ENCODE measurements at places on chromosomes 16 and 17.

GRCh38 chr16:57331355-57331754, 27.2 kb upstream of the CCL22 start:
- DNase-seq, result no peak

- DNase-seq, result peak; percentile 66
Measured at GRCh38 chr17:70344386-70345060, 175.2 kb downstream of the KCNJ2 start.

DNA sequence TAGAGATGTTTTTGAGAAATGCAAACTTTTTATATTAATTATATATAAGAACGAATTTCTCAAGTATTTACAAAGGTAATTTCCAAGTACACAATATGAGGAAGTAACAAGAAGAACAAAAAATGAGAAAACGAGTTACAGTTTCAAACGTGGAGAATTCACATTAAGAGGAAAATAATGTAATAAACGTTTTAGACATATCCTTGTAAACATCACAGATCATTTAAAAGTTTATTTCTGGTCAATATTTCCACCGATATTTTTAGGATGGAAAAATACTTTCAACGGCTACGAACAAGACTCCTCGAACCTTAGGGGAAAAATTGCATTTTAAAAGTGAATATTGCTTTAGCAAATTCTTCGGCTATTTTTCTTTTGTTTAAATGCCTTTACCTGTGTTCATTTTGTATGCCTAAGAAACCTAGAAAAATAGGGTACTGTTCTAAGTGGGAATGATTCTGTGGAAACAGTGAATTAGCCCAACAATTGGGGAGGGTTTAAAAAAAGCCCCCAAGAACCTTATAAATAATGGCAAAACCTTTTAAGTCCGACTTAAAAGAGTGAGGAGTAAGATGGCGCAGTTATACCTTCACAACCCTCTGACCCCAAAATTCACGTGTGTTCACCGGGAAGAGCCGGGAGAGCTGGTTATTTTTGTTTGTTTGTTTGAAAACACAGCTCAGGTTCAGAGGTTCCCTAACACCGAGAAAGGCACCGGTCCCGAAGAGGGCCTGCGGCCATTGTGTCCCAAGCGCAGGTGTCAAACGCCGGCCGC, 3.3 kb downstream of the HNF1B start:
- DNase-seq, result no peak

DNA sequence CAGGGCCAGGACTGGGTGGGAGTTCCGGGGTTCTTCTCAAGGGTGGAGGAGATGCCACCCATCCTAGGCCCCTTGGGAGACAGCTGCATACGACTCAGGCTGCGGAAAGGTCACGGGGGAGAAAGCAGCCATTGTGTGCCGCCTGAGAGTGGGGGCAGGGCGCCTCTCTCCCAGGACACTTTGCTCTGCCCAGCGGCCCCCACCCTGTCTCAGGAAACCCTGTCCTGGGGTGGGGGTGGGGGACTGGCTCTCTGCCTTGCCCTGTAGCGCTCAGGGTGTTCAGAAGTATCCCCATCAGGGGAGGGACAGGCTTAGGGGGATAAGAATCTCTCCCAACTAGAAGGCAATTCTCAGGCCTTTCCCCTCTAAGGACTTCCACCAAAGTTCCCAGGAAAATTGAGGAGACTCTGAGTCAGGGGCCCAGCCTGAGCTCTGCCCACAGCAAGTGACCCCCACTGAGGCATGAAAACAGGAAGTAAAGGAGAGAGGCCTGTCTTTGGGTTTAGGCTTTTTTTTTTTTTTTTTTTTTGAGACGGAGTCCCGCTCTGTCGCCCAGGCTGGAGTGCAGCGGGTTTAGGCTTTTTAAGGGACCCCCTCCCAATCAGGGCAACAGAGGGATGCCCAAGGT, 4.9 kb downstream of the GIT1 start:
- no peak for DNase-seq

- peak; percentile 49 for DNase-seq
Measured at GRCh38 chr16:30185683-30186421, 2.5 kb downstream of the CORO1A start.

- DNase-seq, result peak; percentile 12
Measured at GRCh38 chr17:75151930-75152329, 2.4 kb downstream of the JPT1 start.

- DNase-seq, result no peak
Measured at GRCh38 chr17:5943982-5944381, 126.2 kb upstream of the WSCD1 start.

- peak; percentile 70 for DNase-seq
Measured at GRCh38 chr16:70746708-70747424, 54.1 kb downstream of the VAC14 start.

DNA sequence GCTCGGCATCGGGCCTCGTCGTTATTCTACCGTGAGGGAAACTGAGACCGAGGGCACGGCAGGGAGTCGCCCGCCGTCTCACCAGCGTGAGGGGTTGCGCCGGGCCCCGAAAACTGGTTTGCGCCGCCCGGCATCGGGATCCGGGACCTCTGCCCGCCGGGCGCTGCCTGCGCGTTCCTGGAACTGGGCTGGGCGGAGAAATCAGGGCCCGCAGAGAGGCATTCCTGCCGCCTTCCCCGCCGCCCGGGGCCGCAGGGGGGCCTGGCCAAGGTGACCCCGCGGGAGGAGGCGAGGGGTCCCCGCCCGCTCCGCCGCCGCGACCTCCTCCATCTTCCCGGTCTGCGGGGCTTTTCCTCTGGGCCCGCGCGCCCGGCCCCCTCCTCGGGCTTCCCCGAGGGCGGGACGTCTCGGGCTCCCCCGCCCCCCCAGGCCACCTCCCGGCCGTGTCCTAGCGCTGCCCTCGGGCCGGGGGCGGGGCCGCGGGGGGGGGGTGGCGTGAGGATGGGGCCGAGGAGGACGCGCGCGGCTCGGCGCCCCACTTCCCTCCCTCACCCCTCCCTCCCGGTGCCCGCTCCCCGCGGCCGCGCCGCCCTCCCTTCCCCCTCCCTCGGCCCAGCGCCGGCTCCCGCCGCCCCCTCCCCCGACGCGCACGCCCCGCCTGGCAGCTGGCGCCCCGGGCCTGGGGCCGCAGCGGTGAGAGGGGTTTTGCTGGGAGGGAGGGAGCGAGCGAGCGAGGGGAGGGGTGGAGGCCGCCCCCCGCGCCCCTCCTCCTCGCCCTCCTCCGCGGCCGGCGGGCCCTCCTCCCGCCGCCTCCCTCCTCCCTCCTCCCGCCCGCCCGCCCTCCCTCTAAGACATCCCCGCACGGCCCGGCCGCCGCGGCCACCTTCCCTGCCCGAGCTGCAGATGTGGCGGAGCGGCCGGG, at the start of gene GLIS2:
TSS of gene GLIS2 (plus strand) at position 882 of the 922 bp plus-strand sequence. CDS start 16,214 bp downstream, outside the sequence.
- DNase-seq, result peak; percentile 38

GRCh38 chr16:82960918-82961317, 334.1 kb downstream of the CDH13 start:
- DNase-seq, result no peak

DNA sequence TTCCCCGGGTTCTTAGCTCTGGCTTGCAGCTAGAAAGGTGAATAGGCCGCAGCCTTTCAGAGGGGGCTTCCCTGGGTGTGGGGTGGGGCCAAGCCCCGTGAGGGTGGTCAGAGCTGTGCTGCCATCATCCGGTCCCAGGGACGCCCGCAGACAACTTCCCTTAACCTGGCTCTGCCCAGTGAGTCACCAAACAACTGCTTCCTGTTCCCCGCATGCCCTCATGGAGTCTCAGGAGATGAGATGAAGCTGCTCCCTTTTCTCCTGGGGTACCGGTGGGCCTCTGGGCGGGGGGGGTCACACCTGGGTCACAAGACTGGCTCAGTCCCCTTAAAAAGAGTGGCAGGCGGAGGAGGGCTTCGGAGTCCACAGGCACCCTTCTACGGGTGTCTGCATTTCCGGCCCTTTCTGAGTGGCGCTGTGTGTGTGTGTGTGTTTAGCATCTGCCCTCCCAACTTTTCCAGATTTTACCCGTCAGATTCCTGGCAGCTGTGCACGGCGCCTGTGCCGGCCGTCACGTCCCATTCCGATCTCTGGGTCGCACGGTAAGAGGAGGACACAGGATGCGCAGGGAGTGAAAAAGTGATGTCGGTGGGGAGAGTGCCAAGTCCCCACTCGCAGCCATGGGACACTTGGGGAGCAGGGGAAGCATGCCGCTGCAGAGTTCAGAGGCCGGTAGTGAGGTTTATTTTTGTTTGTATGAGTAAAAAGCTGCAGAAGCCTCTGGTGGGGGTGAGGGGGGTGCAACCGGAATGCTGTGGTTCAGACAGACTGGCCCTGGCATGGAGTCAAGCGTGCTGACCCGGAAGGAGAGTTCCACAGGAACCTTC, 16.8 kb downstream of the HIC1 start:
- no peak for DNase-seq

DNA sequence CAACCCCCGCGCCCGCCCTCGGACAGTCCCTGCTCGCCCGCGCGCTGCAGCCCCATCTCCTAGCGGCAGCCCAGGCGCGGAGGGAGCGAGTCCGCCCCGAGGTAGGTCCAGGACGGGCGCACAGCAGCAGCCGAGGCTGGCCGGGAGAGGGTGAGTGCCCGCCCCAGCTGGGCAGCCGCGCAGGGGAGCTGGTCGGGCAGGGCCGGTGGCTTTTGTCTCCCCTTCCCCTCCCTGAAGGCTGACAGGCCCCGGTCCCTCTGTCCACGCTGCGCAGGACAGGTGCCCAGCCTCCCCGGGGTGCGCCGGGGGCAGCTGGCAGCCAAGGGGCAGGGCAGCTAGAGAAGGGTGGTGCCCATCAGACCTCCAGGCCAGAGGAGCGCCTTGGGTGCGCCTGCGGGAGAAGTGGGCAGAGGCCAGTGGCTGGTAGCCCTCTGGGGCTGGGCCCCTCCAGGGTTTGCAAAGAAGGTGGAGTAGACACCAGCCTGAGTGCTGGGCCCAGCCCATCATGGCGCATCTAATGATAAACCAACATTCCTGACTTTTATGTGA, 278 bp downstream of the ITGB4 start:
- no peak for DNase-seq

DNA sequence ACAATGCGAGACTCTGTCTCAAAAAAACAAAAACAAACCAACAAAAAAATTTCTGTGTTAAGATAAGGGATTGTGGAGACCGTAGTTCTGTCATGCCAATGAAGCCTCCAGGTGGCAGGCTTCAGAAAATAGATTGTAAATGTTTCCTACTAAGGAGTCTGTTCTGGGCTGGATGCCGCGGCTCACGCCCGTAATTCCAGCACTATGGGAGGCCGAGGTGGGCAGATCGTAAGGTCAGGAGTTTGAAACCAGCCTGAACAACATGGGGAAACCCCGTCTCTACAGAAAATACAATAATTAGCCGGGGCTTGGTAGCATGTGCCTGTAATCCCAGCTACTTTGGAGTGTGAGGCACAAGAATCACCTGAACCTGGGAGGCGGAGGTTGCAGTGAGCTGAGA, 4.4 kb upstream of the SNX29 start:
- DNase-seq, result no peak

GRCh38 chr16:19183187-19183586, 15.1 kb downstream of the SYT17 start:
- no peak for DNase-seq

GRCh38 chr17:21039839-21040575, 2.8 kb downstream of the USP22 start:
- peak; percentile 77 for DNase-seq

GRCh38 chr17:65037157-65037556, 19.4 kb downstream of the GNA13 start:
- DNase-seq, result no peak

DNA sequence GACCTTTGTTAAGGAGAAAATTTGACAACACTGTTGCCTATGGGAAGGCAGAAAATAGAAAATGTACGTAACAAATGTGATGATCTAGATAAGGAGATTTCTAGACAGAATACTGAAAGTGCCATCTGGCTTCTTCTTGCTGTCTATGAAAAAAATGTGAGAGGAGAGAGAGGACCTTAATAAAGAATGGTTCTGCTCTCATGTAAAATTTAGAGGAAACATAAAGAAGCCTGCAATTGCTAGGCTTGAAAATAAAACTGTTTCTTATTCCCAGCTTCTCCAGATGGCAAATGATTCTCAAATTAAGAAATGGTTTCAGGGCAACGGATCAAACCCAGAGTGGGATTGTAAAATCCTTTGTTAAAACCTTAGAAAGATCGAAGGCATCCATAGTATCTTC, 128.5 kb downstream of the CDK5R1 start:
- no peak for DNase-seq

GRCh38 chr17:68172461-68172954, 75.3 kb upstream of the AMZ2 start:
- peak; percentile 81 for DNase-seq

- peak; percentile 79 for DNase-seq
Measured at GRCh38 chr16:21645261-21645721, 7.1 kb downstream of the IGSF6 start.

GRCh38 chr16:4265676-4266075, 7.1 kb downstream of the TFAP4 start:
- DNase-seq, result no peak

GRCh38 chr17:62941358-62941991, 24.6 kb upstream of the TANC2 start:
- DNase-seq, result peak; percentile 29

- no peak for DNase-seq
Measured at GRCh38 chr16:58465817-58466216, 34.1 kb upstream of the NDRG4 start.

GRCh38 chr17:8818654-8819330, 19.6 kb upstream of the MFSD6L start:
- DNase-seq, result no peak

GRCh38 chr16:66843191-66843590, 1.0 kb upstream of the CA7 start:
- DNase-seq, result no peak

DNA sequence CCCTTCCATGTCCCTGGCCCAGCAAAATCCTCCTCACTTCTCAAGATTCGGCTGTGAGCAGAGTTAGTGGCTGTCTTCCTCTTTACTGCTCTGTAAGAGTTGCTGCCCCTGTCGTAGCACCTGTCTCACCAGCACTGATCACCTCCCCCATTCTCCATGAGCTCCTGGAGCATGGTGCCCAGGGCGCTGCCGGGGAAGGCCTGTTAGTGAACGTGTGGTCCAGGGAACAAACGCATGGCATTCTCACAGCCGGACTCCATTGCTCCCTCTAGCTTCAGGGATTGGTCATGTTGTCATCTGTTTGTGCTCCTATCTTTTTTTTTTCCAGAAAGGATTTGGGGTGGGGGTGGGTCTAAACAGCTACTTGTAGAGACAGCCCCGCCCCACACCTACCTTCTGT, 141.2 kb downstream of the CMIP start:
- peak; percentile 2 for DNase-seq

DNA sequence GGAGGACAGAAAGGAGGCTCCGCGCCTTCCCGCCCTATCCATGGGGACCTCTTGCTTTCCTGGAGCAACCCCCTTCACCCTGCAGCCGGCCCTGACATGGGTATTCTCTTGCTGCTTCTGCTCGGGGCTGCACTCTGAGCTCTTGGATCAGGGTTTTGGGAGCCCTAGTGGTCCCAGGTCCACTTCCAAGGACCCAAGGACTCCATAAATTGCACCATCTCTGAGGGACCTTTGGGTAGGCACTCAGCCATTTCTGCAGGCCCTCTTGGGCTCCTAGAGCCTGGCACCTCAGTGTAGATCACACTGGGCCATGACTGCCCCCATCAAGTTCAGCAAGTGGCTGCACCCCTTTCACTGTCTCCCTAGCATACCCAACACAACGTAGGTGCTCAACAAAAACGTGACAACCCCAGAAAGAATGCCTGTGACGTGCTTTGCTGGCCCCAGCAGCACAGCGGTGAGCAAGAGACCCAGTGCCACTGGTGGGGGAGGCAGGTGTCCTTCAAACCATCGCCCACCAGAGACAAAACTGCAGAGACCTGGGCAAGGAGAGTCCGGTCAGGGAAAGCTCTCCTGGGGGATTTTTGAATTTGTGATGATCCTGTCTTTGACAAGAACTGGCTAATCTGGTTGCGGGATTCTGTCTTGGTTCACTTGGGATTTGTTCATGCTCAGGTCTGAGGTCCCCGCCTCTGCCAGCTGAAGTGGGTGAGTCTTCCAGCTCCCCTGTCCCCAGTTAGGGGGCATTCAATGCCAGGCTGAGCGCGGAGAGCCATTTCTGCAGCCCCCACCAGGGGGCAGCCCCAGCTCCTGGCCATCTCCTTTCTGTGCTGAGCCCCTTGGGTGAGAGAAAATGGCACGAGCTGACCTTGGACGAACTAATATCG, 2.5 kb upstream of the RAB11FIP4 start:
- peak; percentile 39 for DNase-seq
